Germinal center (tissue), 1 donor: ENCODE measurements at places on chromosomes 16 and 17.

- DNase-seq: no peak
These were observed 116.3 kb downstream of the USP22 start for GRCh38 chr17:20926532-20926931.

DNA sequence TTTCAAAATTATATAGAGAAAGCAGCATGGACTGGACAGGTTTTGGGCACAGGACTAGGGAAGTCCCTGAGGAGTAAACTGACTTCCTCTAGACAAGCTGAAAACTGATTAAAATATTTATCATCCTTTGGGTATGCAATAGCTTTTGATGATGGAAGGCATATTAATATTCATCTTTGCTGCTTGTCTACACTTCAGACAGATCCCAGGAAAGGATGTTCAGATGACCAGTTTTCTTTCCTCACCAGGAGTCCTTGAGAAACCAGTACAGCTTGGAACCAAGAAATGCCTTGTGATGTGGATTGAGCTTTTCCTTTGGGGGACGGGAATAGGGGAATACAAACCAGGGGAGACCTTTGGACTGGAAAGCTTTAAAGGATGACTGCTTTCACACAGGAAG, 195.5 kb downstream of the FTO start:
- no peak for DNase-seq

- peak; percentile 44 for DNase-seq
These were observed 902 bp upstream of the DHRS7B start for GRCh38 chr17:21125862-21126261.

- peak; percentile 68 for DNase-seq
These were observed at the start of gene SKA2 for GRCh38 chr17:59154721-59155438. TSS of gene SKA2 (minus strand) at chr17:59155186. CDS start at chr17:59155163, 23 bp downstream.

DNA sequence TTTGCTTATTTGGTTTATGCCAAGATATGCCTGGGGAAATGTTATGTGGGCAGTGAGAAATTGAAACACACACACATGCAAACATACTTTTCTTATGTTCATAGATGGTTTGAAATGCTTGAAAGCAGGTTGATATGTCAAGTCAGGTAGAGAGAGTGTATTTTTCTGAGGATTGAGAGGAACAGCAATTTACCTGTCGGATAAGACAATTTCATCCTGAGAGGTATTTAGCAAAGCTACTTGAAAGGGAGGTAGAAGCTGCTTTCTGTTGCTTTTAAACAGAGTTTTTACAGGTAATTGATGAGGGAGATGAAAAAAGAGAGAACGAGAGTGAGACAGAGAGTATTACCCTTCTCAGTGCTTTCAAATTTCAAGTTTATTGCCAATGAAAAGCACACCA, 854.3 kb downstream of the CDH8 start:
- no peak for DNase-seq

DNA sequence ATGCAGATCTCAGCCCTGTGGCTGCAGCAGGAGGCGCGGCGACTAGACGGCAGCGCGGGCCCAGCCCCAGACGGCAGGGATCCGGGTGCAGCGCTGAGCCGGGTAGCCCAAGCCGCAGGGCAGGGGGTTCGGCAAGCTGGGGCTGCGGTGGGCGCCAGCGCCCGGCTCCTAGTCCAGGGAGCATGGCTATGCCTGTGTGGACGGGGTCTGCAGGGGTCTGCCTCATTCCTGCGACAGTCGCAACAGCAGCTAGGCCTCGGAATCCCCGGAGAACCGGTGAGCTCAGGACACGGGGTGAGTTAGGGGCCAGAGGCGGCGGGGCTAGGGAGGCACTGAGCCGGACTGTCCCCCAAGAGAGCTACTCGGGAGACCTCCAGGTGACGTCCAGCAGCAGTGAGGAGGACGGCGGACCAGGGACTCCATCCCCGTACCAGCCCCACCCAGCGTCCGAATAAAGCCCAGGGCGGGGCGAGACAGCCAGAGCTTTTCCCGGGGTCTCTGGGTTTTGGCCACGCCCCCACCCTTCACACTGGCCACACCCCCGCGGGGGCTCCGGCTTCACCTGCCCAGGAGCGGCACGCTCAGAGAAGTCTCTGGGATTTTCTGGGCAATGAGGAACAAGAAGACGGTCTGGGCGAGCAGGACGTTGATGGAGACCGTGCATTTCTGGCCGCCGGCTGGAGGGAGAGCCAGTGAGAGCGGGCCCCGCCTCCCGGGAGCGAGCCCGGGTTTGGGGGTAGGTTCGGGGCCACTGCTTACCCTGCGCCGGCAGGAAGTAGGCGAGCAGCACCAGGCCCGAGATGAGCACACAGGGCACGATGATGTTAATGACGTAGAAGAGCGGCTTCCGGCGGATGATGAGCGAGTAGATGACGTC, 1.1 kb downstream of the C17orf107 start:
- peak; percentile 55 for DNase-seq

DNA sequence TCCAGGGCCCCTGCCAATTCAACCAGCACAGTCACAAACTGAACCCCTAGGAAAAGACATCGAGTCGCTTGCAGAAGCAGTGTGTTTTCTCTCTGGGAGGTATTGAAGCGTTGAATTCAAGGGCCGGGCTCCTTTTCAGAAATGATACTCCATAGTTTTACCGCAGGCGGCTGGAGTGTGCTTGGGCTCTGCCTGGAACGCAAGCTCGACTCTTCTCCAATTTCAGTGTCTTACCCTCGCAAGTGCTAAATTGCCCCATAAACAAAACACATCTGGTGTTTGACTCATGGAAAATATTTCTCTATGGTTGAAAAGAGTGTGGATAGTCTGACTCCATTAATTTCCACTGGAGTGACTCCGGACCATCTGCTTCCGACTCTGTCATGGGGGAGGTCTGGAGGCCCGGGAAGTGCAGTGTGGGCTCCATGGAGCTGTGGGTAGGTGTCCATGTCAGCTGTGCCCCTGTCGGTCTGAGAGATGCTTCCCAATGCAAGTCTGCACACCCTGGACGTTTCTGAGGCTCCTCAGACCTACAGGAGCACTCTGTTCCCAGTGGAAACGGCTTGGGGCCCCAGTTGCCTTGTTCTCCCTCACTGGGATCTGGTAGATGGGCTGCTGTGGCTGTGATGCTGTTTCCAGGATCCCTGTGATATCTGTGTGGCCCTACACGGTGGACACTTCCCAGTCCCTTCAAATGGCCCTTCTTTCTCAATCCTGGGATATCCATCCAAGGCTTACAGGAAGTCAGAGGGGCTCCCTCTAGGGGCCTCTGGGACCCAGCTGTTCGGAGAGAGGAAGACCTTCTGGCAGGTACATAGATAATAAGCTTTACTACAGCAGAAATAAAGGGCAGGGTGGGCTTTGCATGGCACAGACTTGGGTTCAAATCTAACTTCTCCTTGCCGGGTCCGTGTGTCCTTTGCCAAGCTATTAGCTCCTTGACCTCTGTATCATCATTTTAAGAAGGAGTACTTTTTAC, 119.8 kb upstream of the CDH13 start:
- DNase-seq: no peak

- DNase-seq: peak; percentile 69
These were observed 79.8 kb upstream of the TBC1D3K start for GRCh38 chr17:37844158-37844976.

DNA sequence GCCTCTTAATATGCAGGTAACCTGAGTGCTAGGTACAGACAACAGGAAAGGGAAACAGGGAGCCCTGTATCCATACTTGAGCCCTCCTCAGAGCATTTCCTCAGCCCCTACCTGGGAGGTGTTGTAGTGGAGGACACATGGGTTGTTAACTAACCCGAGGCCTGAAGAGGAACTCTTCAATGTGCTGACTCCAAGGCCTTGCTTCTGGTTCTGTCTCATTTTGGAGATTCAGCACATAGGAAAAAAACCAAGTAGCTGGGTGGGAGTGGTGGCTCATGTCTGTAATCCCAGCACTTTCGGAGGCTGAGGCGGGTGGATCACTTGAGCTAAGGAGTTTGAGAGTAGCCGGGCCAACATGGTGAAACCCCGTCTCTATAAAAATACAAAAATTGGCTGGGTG, 24.8 kb downstream of the SNX11 start:
- no peak for DNase-seq

DNA sequence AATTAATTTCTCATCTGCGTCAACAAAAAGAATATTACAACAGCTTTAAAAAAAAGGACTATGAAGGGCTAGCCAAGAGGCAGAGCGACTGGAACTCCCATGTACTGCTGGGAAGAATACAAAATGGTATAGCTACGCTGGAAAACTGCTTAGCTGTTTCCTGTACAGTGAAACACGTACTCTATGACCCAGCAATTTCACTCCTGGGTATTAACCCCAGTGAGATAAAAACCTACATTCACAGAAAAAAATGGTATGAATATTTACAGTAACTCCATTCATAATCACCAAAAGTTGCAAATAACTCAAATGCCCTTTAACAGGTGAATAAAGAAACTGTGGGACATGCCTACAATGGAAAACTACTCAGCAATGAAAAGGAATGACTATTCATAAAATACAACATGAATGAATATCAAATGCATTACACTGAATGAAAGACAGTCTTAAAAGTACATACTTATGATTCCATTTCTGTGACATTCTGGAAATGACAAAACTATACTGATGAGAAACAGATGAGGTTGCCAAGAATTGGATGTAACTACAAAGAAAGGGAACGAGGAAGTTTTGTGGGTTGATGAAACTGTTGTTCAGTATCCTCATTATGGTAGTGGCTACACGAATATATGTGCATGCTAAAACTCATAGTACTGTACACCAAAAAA, 27.6 kb downstream of the CMTM4 start:
- no peak for DNase-seq

GRCh38 chr17:67137026-67137370, 92.6 kb downstream of the CACNG1 start:
- no peak for DNase-seq

GRCh38 chr17:35161281-35161761, 13.7 kb downstream of the UNC45B start:
- no peak for DNase-seq

GRCh38 chr17:50469208-50469605, 527 bp upstream of the CHAD start:
- DNase-seq: no peak
